Stimulated activated CD4-positive, alpha-beta T cell treated with anti-CD3 and anti-CD28 coated beads, Interleukin-15, amount 100 ng/mL, for 1 hour (primary cell): ENCODE measurements at places on chromosomes 13 and 19.

DNA sequence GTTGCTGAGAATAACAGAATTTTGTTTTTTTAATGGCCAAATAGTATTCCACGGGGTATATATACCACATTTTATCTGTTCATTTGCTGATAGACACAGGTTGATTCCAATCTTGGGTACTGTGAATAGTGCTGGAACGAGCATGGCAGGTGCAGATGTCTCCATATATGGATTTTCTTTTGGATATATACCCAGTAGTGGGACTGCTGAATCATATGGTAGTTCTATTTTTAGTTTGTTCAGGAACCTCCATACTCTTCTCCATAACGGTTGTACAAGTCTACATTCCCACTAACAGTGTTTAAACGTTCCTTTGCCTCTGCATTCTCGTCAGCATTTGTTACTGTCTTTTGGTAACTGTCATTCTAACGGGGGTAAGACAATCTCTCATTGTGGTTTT, 17.3 kb downstream of the ANKRD10 start:
- DNase-seq = no peak

GRCh38 chr13:88136098-88136790, 465.1 kb downstream of the SLITRK5 start:
- no peak for DNase-seq

DNA sequence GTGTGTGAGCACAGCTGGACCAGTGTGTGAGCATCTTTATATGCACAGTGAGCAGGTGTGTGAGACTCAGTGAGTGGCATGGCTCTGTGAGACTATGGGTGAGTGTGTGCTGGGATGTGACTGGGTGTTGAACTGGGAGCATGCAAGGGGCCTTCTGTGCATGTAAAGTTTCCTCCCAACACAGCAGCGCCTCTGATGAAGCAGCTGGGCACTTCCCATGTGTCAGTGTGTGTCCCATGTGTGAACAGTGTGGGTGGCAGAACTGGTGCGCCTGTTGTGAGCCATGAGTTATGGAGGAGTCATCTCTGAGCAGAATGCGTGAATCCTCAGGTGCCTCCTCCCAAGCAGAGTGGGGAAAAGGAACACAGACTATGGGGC, 24.1 kb downstream of the LGALS16 start:
- DNase-seq = no peak

DNA sequence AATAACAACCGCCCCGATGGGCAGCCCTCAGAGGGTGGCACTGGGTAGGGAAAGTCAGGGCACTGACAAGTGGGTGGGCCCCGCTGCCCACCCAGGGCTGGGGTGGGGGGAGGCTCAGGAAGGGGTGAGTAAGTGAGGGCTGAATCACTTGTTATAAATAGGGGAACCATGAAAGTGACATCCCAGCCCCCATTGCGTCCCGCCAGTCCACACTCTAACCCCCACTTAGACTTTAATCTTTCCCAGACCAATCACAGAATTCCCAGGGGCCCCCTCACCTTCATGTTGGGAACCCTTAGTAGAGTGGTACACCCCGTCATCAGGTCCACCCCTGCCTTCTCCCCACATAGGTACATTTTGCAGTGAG, 37.0 kb upstream of the NANOS3 start:
- DNase-seq = no peak
